ENCODE measurements at places on chromosomes 2 and 18.

DNA sequence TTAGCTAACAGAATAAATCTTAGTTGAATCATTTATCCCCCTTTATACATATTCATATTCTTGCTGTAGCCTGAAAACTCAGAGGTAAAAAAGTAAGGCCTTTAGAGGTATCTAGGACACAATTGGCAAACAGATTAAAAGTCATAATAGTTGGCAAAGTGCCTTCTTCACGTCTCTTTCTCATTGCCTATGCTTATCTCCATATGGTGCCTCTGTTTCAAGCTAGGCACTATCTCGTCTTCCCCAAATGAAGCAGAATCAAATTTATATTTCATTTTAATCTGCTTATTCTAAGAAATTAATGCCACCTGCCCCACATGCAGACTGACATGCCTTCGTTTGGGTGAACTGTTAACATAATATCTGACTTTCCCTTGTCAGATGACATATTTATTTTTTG is 245.4 kb downstream of the CDH2 start:
- DNase-seq, result no peak

- no peak for DNase-seq
These were observed 547.0 kb downstream of the NUP35 start for GRCh38 chr2:183671233-183671632.

- DNase-seq, result no peak
These were observed 70.5 kb upstream of the MYCN start for GRCh38 chr2:15869871-15870270.

DNA sequence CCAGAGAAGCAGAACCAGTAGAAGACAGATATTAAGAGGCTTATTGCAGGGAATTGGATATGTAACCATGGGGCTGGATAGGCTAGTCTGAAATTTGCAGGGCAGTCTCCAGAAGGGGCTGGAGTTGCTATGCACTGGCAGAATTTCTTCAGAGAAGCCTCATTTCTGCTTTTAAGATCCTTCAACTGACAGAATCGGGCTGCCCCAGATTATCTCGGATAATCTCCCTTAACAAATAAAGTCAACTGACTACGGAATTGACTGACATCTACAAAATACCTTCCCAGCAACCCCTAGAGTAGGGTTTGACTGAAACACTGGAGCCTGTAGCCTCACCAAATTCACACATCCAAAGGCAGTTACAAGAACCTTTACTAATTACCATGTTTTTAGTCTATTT is 136.4 kb downstream of the SOCS6 start:
- no peak for DNase-seq

Measured in activated CD4-positive, alpha-beta T cell treated with anti-CD3 and anti-CD28 coated beads, Interleukin-2, amount 50 U/mL, for 24 hours (primary cell).